ENCODE measurements at places on chromosomes 4 and X.

DNA sequence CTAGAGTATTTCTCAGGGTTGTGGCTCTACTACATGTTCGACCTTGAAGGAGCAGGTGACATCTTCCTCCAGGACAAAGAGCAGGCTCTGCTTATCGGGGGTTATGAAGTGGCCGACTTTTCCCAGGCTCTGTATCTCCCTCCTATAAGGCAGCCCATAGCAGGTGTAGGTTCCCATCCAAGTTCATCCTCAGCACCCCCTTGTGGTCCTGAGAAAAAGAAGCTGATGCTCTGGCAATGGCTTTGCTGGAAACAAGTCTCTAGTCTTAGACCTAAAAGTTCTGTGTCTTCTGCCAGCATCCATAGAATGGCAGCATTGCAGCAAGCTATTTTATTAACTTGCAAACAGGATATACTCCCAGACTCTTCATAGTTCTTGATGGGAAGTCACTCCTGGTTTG is 836.6 kb upstream of the PRKX start:
- no peak for DNase-seq

GRCh38 chrX:3046253-3047240 is 5.3 kb downstream of the ARSF start:
- no peak for DNase-seq

DNA sequence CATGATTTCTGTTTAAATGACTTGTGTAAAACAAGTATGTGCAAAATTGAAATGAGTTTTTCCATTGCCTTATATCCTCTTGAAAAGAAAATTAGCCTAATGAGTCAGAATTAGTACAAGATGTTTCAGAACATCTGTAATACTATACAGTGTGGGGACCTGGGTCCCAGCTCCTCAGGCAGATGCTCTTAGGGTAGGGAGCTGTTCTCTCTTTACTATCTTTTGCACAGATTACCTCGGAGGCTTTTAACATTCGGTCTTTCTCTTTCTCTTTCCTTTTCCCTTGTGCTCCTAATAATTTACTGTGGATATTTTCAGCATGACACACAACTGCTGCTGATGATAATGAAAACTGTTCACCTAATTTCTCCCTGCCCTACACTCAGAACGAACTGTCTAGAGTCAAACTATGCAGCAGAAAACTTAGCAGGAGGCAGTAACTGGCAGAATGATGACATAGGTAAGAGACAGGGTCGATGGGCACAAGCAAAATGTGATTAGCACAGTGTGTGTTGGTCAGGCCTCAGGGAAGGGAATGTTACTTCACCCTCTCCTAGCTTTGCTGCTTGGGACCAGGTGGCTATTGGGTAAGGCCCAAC is 455.3 kb downstream of the PDHA2 start:
- no peak for DNase-seq

- no peak for DNase-seq
Measured at GRCh38 chr4:9970399-9971011, 50.8 kb downstream of the SLC2A9 start.

DNA sequence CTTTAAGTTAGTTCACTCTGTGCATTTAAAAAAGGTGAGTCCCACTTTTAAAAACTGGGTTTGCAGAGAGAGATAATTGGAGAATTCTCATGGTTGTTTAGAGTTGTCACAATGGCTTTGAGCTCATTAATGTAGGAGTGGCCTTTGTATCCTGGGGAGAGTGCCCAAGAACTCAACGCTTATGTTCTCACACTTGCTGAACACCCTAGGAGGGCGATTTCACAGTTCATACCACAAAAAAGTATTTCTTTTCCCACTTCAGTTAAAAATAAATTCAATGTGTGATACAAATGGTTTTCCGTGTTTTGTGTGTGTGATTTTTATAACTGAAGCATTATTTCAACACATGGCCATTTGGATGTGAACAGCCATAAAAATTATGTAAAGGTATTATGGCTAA is 8.4 kb downstream of the EMCN start:
- no peak for DNase-seq

DNA sequence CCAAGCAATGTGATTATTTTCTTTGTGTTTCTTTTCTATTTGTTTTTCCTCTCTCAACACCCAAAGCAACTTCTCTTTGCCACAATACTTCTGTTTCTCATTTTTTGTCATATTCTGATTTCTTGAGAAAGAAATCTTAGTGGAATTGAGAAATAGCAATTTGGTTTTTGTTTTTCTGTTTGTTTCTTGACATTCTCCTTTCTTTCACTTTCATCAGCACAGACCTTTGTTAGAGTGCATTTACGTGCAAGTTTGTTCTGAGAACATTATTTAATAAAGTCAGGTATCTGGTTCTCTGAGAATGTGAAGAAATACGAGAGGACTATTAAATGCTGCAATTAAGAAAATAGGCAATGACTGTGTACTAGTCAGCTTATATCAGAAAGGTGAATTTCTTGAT is 608.1 kb upstream of the AADAT start:
- DNase-seq: no peak

DNA sequence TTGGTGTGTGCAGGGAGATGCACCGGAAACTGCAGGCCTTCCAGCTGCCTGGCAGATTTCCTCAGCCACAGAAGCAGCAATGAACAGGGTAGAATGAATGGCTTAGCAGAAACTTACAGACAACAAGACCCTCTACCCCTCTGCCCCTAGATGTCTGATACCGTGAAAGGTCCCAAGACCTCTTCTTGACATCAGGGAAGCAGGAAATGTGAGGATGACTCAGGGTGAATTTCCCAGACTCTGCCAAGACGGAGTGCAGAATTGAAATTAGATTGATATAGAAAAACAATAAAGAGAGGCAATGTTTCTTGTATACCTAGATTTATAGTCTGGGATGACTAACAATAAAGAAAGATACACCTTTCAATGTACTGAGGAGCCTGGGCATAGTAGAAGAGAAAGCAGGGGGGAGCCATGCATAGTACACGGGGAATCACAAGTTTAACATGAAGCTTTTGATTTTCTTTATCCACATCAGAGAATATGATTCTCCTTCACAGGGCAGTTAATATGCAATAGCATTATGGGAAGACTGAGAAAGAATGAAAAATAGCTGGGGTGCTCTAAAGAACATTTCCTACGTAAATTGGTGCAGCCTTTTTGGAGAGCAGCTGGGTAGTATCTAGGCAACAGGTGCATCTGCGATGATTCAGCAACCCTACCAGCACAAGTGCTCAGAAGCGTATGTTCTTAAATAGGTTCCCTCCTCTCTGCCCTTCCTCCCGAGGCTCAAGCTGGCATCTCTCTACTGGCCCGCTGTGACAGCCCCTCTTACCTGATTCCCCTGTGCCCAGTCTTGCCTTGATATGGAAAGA is 18.3 kb upstream of the CXCR3 start:
- DNase-seq: no peak

Data from activated CD4-positive, alpha-beta T cell treated with anti-CD3 and anti-CD28 coated beads, Interleukin-2, Interleukin-4, amounts not matched to agents 100 ng/mL and 50 ng/mL, durations not matched to agents 16 hours and 8 hours (primary cell).